ENCODE measurements at places on chromosomes 16 and 17.

DNA sequence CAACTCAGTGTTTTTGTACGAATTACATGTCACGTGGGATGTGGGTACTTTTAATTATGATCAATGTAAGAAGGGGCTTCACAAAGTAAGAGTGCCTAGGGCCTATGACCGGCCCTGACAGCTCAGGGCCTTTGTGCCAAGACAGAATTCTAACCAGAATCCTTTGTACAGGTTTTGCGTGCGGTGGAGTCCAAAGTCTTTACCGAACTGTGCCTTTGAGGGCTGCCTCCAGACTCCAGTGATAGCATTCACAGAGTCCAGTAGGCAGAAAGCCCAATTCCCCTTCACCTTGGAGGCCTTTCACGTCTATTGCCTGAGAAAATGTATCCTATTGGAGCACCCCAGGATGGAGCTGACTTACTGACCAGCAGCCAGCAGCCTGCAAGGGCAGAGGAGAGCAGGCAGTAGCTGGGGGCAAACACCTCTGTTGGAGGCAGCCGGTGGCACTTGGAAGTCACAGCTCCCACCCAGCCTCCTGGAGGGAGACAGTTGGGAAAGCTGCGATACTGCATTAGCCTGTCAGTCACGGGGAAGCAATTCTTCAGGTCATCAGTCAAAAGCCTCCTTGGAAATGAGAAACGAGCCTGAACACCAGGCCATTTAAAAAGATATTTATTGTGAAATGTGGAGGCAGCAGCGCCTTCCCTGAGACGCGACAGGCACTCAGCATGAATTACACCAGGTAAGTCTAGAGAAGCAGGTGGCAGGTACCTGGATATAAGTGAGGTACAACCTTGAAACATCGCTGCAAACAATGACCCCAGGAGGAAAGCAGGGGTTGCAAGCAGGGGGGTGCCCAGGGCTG lies 98.1 kb upstream of the CDYL2 start:
- H3K4me1 ChIP-seq, result no peaks in the 10 kb centered on the region
- H3K4me3 ChIP-seq, result no peak overlapping the region
- H3K27me3 ChIP-seq, result no peaks in the 10 kb centered on the region
- H3K27ac ChIP-seq, result no peak overlapping the region
- H3K36me3 ChIP-seq, result no peaks in the 10 kb centered on the region

GRCh38 chr17:79811868-79812352 lies 15.0 kb upstream of the CBX8 start:
- peaks cover 35% of the 10 kb centered on the region for H3K4me1 ChIP-seq
- no peak overlapping the region for H3K27ac ChIP-seq
- no peaks in the 10 kb centered on the region for H3K36me3 ChIP-seq
- DNase-seq, result peak; percentile 65
- H3K4me3 ChIP-seq, result peak overlapping the region; percentile 41

DNA sequence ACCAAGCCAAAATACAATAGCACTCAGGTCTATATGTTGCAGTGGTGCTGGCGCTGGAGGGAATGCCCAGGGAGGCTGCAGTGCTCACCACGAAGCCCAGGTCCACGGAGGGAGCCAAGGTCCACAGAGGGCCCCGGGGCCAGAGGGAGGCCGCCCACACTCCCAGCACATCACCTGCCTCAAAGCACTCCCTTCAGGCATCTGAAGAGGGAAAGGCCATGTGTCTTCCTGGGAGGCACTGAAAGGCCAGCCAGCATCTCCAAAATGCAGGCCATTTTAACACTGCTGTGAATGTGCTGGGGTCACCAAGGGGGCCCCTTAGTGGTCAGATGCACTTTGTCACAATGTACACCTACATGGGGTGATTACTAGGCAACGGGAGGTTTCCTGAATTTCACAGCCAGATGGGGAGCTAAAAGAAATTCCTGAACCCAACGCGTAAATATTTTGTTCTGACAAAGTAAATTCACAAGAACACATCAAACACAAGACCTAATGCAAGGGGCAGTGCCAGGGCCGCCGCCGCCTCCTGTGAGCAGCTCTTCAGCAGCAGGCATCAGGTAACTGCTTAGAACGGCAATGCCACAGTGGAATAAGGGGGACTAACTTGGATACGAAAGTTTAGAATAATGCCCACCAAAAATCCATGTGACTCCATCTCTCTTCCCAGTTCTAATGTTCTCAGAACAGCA lies 42.8 kb downstream of the USP22 start:
- H3K27ac ChIP-seq, result peak overlapping the region; percentile 84
- H3K4me3 ChIP-seq, result no peak overlapping the region
- DNase-seq, result no peak

- H3K4me3 ChIP-seq, result no peak overlapping the region
- H3K27me3 ChIP-seq, result no peaks in the 10 kb centered on the region
- no peaks in the 10 kb centered on the region for H3K36me3 ChIP-seq
- H3K4me1 ChIP-seq, result no peaks in the 10 kb centered on the region
- H3K27ac ChIP-seq, result no peak overlapping the region
These were observed 205.0 kb upstream of the ASIC2 start for GRCh38 chr17:33498069-33498468.

DNA sequence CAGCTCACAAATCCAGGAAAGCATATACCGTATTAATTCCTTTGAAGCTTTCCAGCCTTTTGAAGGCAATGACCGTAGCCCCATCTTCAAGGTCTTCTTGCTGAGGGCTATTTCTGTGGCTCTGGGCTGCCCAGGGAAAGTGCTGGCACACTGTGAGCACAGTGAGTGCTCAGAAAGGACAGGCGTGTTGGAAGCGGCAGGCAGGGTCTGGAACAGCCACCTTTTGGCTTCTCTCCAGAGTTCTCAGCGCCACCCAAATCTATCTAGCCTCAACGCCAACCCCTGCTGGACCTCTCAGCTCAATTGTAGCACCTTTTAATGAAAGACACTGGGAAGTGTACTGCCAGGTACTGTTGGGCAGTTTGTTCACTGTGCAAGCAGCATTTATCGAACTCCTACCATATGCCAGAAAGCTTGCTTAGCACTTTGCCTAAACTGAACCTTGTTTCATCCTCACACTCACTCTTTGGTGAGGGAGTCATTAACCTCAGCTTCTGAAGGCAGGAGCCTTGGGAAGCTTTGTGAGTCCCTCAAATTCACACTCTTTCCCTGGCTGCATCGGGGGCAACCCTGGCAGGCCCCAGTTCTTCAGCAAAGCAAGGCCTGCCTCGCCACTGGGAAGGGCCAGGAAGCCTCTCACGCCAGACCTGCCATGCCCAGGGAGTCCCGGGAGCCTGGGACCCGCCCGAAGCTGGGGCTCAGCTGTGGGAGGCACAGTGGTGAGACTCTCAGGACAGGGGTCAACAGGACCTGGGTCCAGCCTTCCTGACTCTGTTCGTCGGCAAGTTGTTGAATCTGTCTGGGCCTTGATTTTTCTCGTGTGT lies 13.5 kb upstream of the CIBAR2 start:
- peaks cover 26% of the 10 kb centered on the region for H3K4me1 ChIP-seq
- DNase-seq, result no peak
- no peaks in the 10 kb centered on the region for H3K36me3 ChIP-seq
- H3K27ac ChIP-seq, result no peak overlapping the region
- no peak overlapping the region for H3K4me3 ChIP-seq

DNA sequence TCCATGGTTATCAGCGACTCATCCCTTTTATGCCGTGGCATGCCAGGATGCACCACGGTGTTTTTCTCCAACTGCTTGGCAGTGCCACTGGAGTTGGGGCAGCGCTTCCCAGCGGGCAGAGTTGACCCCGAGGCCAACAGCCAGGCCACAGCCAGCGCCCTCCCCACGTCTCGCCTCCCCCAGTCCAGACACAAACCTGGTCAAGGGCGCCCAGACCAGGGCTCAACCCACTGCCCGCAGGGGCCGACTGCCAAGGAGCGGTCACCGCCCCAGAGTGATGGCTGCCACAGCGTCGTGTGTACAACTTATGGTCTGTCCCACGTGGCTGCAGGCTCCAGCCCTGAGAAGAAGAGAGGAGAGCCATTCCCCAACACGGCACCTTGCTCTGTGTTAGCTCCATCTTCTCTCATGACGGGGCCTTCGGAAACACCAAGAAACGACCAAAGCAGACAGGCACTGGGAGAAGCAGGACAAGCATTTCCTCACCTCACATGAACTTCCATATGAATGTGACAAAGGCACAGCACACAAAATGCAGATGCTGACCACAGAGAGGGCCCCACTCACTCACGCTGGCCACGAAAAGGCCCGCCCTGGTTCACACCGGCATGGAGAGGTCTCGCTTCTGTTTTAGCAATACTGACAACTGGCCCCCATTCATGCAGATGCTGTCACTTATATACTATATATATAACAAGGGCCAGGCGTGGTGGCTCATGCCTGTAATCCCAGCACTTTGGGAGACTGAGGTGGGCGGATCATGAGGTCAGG lies 27.0 kb downstream of the AXIN1 start:
- H3K27me3 ChIP-seq, result no peaks in the 10 kb centered on the region
- no peaks in the 10 kb centered on the region for H3K36me3 ChIP-seq
- peaks cover 4% of the 10 kb centered on the region for H3K4me1 ChIP-seq
- no peak overlapping the region for H3K4me3 ChIP-seq
- peak overlapping the region; percentile 55 for H3K27ac ChIP-seq

GRCh38 chr16:47829850-47830600 lies 325.8 kb downstream of the ABCC12 start:
- no peak overlapping the region for H3K27ac ChIP-seq
- H3K4me1 ChIP-seq, result no peaks in the 10 kb centered on the region
- H3K36me3 ChIP-seq, result no peaks in the 10 kb centered on the region

DNA sequence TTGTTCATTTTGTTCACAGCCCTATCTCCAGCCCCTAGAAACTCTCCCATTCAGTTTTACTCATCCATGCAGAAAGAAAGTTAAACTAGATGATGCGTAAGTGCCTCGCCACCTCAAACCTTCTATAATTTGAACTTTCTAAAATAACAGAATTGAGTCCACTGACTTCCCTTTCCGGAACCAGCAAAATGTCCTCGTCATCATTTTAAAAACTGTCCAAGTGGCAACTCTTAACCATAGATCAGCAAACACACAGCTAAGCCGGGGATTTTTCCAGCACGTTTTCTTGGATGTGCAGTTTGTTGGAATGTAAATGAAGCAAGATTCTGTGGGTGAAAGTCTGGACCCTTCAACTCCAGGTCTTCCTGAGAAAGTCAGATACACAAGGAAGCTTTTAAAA lies 369.7 kb upstream of the ERCC4 start:
- no peak for DNase-seq
- no peak overlapping the region for H3K4me3 ChIP-seq
- no peaks in the 10 kb centered on the region for H3K36me3 ChIP-seq
- no peaks in the 10 kb centered on the region for H3K27me3 ChIP-seq

DNA sequence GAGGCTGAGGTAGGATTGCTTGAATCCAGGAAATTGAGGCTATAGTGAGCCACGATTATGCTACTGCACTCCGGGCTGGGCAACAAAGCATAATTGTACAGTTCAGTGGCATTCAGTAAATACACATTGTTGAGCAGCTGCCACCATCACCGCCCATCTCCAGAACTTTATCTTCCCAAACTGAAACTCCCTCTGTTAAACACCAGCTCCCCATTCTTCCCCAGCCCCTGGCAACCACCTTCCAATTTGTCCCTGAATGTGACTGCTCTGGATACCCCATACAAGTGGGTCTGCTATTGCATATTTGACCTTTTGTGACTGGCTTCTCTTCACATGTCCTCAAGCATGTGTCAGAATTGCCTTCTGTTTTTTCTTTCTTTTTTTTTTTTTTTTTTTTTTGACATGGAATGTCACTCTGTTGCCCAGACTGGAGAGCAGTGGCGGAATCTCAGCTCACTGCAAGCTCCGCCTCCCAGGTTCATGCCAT lies 2.9 kb downstream of the RPL38 start:
- no peak for DNase-seq
- H3K36me3 ChIP-seq, result peaks cover 58% of the 10 kb centered on the region
- H3K4me1 ChIP-seq, result peaks cover 46% of the 10 kb centered on the region
- H3K4me3 ChIP-seq, result peak overlapping the region; percentile 98
- peak overlapping the region; percentile 95 for H3K27ac ChIP-seq

DNA sequence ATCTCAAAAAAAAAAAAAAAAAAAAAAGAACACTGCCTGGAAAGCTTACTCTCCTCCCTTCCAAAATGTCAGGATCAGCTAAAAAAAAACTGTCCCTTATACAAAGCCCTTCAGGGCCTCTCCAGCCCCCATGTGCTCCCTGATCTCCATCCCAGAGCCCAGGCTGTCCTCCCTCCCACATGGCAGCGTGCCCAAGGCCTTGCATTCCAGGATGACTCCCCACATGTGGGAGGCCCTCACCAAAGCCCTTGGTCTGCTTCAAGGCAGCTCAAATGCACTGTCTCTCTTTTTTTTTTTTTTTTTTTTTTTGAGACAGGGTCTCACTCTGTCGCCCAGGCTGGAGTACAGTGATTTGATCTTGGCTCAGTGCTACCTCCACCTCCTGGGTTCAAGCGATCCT lies 2.3 kb downstream of the FDXR start:
- DNase-seq, result no peak
- H3K27me3 ChIP-seq, result 0 out of 2 replicates have a peak, but pooled peaks cover 7% of the 10 kb centered on the region

DNA sequence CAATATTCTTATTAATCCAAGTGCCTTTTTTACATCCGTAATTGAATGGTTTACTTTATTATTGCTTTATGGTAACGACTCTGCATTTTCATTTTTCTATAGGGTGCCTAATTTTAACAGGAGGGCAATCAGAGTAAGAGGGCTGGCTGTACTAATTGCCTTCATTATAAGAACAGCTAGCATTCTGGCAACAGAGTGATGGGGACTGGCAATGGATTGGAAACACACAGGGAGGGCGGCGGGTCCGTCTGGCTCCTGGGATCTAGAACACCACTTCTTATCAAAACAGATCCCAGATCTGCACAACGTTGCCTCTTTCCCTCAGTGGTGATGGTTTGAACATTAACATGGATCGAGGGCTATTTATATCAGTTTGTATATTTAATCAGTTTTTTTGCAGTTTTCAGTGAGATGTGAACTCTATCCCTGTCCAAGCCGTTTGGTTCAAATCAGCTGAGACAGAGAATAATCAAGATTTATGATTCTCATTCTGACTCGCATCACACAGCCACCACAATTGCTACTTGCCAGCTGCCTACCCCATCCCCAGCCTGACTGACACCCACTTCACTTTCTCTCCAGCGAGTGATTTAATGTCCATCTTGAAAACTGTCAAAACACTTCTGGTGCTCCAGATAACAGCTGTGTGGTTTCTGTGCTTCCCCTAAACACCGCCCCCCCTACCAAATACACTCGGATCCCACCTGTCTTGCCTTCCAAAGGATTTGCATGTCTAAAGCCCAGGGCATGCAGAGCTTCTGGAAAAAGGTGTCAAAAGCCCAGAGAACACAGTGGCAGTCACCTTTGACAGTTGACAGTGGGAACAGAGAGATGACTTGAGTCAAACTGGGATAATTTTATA lies 327.9 kb downstream of the HS3ST4 start:
- H3K4me1 ChIP-seq, result peaks cover 5% of the 10 kb centered on the region
- H3K36me3 ChIP-seq, result peaks cover 5% of the 10 kb centered on the region
- H3K27me3 ChIP-seq, result no peaks in the 10 kb centered on the region
- DNase-seq, result no peak
- no peak overlapping the region for H3K4me3 ChIP-seq

- no peak overlapping the region for H3K27ac ChIP-seq
- H3K27me3 ChIP-seq, result peaks cover 7% of the 10 kb centered on the region
- H3K4me1 ChIP-seq, result no peaks in the 10 kb centered on the region
- H3K36me3 ChIP-seq, result no peaks in the 10 kb centered on the region
- H3K4me3 ChIP-seq, result no peak overlapping the region
- peak; percentile 80 for DNase-seq
These were observed 11.8 kb upstream of the TEKT1 start for GRCh38 chr17:6843241-6843880.

GRCh38 chr17:50210240-50211225 lies 9.1 kb upstream of the COL1A1 start:
- no peak overlapping the region for H3K27ac ChIP-seq
- H3K36me3 ChIP-seq, result no peaks in the 10 kb centered on the region
- peak; percentile 72 for DNase-seq
- H3K27me3 ChIP-seq, result peaks cover 7% of the 10 kb centered on the region
- peaks cover 46% of the 10 kb centered on the region for H3K4me1 ChIP-seq
